Adrenal gland (tissue), 19 donors: ENCODE measurements at places on chromosomes 6 and 20. TPM values are rescaled to one million over a fixed set of nuclear protein-coding genes. Genes with fewer than 3 reads are reported as not detected.

The SMOC2 gene
- 24.2 TPM for total RNA-seq

DNA sequence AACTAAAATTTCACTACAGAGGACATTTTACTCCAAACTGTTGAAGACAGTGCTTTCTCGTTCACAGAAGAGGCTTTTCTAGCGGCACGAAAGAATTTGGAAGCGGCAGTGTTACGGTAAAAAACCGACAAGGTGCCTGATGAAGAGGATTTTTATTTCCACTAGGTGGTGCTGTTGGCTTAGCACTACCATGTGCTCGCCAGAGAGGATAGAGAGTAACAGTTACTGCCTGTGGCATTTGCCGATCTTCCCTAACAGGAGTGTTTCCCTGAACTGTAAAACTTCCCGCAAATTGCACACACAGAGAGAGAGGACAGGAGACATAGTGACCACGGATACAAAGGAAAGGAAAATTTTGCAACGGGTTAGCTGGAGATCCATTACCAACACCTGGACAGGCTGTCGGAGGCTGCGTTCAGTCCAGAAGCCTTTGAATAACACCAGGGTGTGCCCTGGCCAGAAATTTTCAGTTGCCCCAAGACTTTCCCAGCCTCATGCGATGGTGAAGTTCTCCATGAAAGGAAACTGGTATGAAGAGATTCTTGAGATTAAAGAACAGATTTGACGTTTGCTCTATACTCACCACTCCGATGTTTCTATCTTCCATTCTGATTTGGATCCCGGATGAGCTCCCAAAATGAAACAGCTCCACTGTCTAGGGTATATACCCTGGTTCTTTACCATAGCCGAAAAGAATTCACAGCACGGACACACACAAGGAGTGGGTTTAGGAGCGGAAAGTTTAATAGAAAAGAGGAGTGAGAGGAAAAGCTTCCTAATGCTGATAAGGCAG is 48.1 kb downstream of the HLA-DPB1 start:
- DNase-seq: no peak
- no peaks in the 10 kb centered on the region for H3K4me1 ChIP-seq
- no peak overlapping the region for H3K27ac ChIP-seq
- no peaks in the 10 kb centered on the region for H3K27me3 ChIP-seq

- H3K36me3 ChIP-seq: no peaks in the 10 kb centered on the region
- H3K4me1 ChIP-seq: no peaks in the 10 kb centered on the region
- H3K27me3 ChIP-seq: no peaks in the 10 kb centered on the region
- H3K4me3 ChIP-seq: no peak overlapping the region
Observed at GRCh38 chr6:130834482-130835251, 7.5 kb downstream of the SMLR1 start.

- no peaks in the 10 kb centered on the region for H3K36me3 ChIP-seq
- no peaks in the 10 kb centered on the region for H3K4me1 ChIP-seq
- no peak overlapping the region for H3K27ac ChIP-seq
- DNase-seq: no peak
- H3K4me3 ChIP-seq: no peak overlapping the region
Observed at GRCh38 chr6:113669606-113670005, 187.5 kb upstream of the MARCKS start.

The HLA-E gene
- 85.7 TPM for total RNA-seq

DNA sequence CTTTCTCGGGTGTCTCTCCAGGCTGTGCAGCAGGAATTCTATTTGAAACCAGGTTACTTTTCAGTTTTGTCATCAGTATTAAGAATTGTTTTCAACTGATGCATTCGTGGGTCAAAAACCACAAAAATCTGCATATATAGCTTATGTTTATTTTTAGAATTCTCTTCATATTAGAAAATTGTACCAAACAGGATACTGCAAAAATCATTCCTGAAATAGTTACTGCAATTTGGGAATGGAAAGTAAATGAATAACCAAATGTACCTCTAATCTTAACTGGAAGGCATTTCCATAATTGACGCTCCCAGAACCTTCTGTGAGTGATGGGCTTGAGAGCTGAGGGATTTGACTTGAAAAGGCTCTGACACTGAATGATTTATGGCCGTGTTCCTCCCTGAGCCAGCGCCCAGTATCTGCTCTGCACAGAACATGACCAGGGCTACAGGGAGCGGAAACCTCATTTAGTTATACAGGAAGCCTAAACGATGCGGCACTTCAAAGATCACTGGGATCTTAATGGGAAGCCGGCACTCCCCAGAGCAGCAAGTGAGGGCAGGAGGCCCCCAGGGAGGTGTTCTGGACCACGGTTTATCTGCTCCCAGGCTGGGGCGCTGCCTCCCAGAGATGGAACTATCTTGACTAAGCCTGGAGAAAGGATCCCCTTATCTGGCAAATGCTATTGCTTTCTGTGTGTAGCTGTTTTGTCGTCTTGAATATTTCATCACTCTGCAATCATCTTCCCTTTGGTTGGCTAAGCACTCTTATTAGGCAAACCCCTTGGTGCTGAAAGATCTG is 446.0 kb downstream of the QKI start:
- no peak overlapping the region for H3K4me3 ChIP-seq
- H3K4me1 ChIP-seq: no peaks in the 10 kb centered on the region
- no peak for DNase-seq
- no peaks in the 10 kb centered on the region for H3K27me3 ChIP-seq
